ENCODE measurements at places on chromosomes 7 and 10. TPM values are rescaled to one million over a fixed set of nuclear protein-coding genes. Genes with fewer than 3 reads are reported as not detected.

POM121C gene
- 18.3 TPM for total RNA-seq

GRCh38 chr7:106372595-106373318 is 88.0 kb upstream of the NAMPT start:
- DNase-seq, result no peak

GRCh38 chr10:92309272-92309671 is 18.3 kb downstream of the MARCHF5 start:
- no peak for DNase-seq

CYP3A4 gene
- total RNA-seq, result not detected

CCL26 gene
- 3.0 TPM for total RNA-seq

GRCh38 chr7:416761-417624 is 102.7 kb downstream of the PDGFA start:
- no peak for DNase-seq

OTUD1 gene
- 11.5 TPM for total RNA-seq

DNA sequence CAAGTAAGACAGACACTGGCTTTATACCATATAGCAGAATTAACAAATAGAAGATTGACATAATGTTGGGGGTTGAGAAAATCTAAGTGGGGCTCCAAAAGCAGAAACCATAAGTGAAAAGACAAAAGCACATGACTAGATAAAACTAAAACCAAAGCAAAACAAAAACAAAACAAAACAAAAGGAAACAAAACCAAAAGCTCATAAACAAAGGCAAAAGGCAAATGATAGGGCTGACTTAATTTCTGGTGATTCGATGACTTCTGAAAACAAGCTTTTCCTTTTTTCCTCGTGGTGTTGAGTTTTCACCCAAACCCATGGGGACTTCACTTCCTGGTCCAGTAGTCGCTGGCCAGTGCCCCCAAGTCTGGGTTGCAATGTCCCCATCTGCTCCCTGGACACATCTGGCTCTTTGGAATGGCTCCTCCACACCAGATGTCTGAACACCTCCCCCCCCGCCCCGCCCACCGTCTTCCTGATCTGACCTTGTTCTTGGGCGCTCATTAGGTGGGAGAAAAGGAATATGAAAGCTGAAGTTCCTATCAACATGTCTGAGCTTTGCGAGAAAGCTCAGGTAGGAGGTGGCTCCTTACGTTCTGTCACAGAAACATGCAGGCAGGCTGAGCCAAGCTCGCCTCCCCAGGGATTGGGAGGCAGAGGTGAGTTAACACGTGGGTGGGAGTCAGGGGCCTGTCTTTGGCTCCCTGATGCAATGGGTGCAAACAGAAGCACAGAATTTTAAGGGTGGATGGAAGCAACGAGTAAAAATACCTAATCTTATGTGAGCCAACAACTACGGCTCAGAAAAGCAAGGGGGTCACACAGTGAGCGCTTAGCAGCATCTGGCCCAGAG is 121.0 kb downstream of the NEURL1 start:
- no peak for DNase-seq

DNA sequence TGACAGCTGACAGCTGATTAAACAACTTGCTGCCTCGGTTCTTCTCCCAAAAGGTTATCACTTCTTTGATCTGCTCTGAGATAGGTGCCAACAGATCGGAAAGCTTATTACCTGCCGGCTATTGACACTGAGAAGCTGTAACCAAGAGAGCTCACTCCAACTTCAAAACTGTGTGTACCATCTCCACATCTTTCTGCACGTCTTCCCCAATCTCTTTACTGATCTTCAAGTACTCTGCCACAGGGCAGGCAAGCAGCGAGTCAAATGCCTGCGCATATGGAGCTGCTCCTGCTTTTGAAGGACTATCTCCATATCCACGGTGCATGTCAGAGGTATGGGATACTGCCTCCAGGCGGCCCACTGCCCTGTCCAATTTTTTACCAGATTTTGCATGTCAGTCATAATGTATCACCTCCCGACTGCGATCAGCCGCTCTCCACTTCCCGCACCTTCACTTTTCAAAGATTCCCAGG is 352 bp upstream of the ZNF485 start:
- no peak for DNase-seq

- no peak for DNase-seq
These were observed 45.9 kb upstream of the BET1 start for GRCh38 chr7:94050046-94050445.

HOXA9 gene
- 1.0 TPM for total RNA-seq

TES gene
- total RNA-seq, result 24.7 TPM

DNA sequence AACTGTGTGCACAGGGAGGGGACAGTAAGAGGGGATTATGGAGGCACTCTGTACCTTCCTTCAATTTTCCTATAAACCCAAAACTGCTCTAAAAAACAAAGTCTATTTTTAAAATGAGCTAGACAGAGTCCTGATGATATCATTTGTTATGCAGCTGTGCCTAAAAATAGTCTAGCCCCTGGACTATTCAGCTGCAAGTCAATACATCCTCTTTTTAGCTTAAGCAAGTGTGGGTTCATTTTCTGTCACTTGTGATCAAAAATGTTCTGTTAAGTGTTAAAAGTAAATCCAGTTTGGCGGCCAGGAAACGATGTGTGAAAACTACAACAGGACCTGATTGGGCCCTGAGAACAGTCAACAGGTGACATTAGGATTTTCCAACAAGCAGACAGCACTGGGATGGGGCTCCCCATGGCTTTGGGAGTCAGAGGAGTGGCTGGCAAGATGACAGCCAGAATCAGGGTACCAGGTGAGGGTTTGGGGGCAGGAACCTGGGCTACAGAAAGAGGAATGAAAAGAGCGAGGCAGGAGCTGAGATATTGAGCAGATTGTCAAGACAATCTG is 33.9 kb downstream of the FAM107B start:
- no peak for DNase-seq

- no peak for DNase-seq
These were observed 57.0 kb downstream of the ZNF277 start for GRCh38 chr7:112263519-112263918.

DNA sequence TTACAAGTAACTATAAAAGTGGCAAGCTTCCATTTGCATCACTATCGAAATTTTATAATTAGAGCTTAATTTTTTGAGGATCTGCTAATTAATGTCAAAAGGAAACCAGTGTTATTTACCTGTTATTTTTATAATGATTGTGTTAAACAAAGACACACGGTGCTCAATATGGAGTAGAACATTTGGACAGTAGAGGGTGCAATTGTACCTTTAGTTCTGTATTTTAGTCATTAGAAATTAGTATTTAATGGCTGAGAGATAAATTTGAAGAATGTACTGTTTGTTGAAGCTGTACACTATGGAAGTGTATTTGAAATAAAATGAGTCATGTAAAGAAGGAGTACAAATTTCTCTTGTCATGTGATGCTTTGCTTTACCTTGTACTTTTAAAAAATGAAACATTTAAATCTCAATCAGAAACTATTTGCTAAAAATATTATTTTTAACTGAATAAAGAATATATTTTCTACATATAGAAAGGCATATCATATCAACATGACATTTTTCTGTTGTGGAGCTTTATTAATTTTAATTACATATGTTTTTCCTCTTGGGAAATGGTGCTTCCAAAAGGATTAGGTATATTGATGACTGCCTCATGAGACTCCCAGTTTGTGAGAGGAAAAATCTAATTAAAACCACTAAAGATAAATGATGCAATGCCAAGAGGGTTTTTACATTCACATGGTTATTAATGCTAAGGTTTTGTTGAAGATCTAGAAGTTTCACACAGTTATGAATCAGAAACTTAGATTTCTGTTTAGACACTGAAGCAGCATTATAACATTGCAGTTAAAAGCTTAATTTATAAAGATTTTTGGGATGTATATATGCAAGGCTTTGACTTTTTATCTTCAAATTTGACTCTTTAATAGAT is 10.4 kb upstream of the PRKG1 start:
- DNase-seq, result no peak

DNA sequence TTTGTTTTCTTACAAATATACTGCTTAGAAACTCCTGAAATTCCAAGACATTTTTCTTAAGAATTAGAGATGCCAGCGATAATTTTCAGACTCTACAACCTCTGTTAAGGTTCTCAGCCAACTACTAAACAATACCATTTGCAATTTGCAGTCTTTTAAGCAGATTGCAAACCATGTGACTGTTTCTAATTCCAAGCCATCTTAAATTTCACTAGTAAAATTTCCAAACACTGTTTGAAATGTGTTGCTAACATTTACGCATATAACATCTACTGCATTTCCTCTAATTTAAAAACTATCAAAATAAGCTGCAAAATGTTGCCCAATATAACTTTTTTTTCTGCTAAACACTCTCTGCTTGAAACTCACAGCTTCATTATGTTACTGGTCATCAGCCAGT is 56.0 kb upstream of the MACROH2A2 start:
- no peak for DNase-seq
